Activated CD4-positive, alpha-beta T cell treated with anti-CD3 and anti-CD28 coated beads for 1 hour (primary cell): ENCODE measurements at places on chromosomes 6 and 20.

- no peak for DNase-seq
Measured at GRCh38 chr20:44033344-44033743, 118.7 kb downstream of the TOX2 start.

DNA sequence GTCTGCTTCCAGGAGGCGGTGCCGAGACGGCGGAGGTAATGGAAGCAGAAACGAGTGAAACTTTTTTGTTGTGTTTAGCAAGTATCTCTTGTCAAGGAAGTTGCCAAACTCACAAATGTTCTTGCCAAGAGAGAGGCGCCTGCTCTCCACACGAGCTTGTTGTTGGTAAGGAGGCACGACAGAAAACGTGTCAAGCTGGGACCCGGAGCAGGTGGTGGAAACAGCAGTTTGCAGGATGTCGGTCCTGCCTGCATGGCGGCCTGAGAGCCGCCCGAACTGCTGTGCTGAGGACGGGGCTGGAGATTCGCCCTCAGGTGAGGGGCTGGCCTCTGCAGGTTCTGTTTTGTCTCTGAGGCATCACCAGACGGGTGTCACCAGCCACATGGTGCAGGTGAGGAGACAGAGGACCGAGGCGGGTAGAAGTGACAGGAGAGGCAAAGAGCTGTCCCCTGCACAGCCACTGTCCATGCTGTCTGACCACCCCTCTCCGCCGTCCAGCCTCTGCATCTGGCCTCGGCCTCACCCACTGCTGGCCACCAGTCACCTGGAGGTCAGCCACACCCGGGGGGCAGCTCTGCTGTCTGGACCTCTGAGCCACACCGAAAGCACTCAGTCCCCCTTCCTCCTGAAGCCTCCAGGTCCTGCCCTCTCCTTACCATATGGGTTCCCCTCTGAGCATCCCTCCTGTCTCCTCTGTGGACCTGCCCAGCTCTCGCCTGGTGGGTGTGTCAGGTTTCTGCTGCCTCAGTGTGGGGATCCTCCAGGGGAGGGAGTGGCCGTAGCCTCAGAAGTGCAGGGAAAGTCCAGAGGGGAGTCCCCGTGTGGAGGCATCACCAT is 261.5 kb downstream of the TAF4 start:
- DNase-seq = no peak

DNA sequence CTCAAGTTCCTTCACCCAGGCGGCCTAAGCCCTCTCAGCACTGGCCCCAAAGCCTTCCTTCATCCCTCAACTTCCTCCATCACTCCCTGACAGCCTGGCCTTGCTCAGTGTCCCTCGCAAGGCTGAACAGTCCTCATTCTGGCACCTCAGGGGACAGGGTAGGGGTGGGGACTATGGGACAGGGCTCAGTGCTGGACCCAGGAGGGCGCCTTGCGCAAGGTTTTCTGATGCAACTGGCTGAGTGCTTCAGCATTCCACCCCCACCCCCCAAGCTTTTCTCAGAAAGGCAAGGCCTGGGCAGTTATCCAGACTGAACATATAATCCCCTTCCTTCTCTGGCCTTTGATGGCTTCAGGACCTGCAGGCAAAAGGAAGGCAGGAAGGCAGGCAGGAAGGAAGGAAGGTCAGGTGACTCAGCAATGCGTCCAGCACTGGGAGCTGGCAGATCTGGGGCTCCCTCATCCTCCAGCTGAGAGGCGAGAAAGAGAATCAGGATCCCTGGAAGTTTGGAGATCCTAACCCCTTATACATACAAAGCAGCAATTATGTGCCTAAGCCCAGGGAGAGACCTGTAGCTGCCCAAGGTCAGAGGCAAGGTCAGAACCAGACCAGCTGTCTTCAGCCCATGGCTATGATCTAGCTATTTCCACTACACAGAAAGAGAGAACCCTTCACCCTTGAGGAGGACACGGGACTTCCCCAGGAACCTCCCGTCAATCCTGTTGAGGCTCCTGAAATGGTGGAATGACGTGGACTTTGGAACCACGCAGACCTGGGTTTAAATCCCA is 8.6 kb upstream of the TRIB3 start:
- no peak for DNase-seq

GRCh38 chr6:10720265-10720959 is 2.5 kb upstream of the TMEM14C start:
- DNase-seq = peak; percentile 29

DNA sequence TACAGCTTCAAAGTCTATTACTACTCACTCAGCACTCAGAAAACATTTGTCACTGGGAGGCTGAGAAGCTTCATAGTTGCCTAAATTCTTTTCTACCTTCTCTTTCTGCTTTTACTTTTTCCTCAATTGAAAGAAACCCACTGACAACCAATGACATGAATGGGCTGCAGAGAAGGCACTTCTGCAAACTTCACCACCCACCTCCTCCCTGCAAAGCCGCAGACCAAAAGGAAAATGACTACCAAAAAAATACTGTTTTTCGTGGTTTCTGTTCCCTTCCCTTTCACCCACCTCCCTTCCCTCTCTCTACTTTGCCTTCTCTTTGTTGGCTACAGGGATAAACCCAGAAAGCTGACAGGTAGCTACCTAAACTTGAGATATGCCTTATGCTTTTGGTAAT is 3.2 kb downstream of the GNAS-AS1 start:
- no peak for DNase-seq

DNA sequence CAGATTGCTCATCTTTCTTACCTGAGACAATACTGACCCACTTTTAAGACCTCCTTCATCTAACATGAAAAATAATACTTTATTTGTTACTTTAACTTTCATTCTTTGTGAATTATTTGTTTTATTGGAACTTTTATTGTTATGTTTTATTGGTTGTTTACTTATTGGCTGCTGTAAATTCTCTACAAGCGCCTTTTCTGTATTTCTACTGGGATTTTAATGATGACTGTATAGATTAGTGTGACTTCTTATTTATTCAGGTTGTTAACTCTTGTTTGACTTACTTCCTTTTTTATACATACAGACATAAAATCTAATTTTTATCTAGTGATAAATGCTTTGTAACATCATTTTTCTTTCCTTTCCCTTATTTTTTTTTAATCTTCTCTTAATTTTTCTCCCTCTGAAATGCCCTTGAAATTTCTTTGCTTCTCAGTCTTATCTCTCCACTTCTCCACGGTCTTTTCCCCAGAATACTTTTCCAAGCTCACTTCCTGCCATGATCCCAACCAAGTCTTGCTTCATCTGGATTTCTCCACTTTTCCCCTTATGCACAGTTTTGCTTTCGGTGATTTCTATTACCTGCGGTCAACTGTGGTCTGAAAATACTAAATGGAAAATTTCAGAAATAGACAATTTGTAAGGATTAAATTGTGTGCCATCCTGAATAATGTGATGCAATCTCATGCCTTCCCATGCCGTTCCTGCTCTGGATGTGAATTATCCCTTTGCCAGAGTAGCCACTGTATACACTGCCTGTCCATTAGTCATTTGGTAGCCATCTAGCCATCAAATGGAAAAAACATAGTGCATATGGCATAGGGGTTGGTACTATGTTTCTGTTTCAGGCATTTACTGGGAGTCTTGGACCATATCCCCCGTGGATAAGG is 265.9 kb downstream of the PRL start:
- no peak for DNase-seq

DNA sequence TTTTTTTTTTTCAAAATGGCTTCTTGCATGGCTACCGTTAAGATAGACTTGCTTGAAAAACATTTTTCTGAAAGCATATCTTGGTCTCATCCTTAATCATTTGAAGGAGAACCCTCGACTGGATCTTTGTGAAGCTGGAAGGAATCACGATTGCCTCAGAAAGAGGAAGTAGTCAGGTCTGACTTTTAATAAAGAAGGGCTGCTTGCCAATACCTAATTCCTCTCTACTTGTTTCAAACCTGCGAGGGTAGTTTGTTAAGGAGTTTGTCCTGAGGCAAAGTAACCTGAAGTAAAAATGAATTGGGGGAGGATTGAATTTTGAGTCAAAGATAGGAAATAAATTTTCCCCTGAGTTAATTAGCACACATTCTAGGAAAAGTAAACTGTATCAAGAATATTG is 288.1 kb upstream of the MAP3K7 start:
- no peak for DNase-seq

DNA sequence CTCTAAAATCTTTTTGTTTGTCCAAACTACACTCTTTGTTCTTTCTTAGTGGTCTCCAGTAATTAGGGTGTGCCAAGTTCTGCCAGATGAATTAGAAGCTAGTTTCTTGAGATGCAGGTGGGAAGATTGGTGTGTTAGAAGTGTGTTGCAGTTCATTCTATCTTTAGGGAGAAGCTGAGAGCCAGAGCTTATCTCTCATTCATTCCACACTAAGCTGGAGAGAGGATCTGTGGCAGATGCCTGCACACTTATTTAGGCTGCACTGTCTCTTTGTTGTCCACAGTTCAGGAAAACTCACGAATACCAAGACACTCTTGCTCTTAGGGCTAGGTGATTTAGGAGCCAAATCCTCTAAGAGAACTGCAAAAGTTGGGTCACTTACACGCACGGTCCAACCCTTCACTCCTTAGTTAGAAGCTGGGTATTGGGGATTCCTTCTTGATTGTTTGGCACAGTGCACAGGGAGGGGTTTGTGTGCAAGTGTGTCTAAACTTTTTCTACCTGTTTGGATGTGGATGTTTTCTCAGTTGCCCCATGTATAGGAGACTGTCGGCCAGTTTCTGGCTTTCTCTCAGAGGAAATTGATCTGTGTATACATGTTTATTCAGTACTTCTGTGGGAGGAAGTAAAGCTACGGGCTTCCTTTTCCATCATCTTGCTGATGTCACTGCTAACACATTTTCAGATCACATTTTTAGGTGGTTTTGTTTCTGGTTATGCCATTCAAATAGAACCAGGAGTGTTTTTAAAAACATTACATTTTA is 49.5 kb downstream of the SMAP1 start:
- no peak for DNase-seq

- DNase-seq = no peak
Measured at GRCh38 chr6:143205991-143206390, 145.3 kb downstream of the AIG1 start.

DNA sequence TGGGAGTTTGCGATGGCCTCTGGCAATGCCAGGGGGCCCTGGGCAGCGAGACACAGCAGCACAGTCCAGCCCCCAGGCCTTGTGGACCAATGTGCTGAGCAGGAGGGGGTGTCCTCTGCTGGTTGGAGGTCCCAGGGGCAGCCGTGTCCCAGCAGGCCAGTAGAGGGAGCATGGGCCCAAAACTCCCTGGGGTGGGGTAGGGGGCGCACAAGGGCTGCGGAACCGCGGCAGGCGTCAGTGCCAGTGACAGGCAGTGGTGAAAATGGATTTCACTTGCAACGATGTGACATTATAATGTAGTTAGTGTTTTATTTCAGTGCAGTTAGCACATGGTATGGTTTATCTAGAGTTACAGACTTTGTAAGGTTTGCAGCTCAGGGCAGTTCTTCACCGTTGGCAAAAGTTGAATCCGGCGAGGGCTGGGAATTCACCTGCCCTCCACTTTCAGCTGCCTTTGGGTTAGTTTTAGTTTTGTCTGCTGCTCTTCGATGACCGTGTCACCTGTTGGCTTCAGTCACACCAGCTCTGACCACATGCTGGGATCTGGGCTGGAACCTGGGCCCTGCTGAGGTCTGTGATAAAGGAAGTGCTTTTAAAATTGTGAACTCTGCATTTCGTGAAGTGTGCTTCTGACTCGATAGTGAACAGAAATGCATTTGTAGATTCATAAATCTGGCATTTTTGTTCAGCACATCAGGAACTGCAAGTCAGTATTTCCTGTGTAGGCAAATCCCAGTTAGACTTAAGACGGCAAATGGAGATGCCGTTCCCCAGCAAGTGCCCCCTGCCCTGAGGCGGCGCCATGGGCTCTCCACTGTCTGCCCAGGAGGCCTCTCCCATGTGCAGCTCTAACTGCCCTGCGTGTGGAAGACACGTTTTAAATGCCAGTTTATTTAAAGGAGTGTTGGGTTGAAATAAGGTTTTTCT is 46.8 kb downstream of the PYGB start:
- peak; percentile 41 for DNase-seq

GRCh38 chr6:164150232-164150631 is 735.7 kb downstream of the QKI start:
- no peak for DNase-seq

DNA sequence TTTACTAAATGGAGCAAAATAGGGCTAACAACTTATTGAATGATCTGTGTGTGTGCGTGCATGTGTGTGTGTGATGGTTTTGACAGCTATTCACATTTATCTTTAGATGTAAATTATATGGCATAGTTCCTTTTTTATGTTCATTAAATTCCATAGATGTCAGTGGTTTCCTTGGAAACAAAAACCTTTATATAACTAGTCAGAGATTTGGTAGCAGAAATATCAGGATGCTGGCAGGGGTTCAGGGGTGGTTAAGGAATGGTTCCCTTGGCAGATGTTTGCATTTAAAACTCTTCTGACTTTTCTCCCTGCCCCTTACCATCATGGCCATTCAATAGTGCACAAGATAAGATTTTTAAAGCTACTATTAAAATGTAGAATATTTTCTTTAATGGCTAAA is 256.6 kb downstream of the PLCB1 start:
- DNase-seq = no peak

DNA sequence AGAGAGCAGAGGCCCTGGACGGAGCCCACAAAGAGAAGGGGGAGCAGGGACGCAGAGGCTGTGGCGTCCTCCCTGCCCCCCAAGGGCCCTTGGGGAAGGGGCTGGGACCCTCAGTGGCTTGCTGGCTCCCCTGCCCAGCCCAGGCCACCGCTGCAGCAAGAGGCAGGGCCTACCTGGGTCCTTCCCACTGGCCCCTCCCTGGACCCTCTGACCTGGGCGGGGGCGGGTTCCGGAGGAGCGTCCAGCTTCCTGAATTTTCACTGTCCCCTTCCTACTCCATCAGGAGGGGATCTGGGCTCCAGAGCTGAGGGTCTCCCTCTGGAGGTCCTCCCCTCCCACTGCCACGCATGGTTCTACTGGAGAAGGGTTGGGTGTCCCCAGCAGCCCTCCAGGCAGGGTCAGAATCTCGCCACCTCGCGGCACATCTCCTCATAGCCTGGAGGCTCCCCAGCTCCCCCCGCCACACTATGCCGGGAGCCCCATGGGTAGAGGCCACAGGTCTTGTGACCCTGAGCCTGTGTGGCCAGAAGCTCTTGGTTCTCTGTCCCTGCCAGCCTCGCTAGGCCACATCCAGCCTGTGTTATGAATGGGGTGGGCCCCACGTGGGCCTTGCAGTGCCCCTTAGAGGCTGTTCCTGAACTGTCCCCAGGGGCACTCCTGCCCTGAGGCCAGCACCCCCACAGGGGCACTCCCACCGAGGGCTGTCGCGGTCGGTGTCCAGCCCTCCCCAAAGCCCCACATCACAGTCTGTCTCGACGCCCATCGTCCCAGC is 1.0 kb upstream of the SOX18 start:
- DNase-seq = no peak

- DNase-seq = no peak
Measured at GRCh38 chr20:20603339-20603990, 109.0 kb downstream of the RALGAPA2 start.

DNA sequence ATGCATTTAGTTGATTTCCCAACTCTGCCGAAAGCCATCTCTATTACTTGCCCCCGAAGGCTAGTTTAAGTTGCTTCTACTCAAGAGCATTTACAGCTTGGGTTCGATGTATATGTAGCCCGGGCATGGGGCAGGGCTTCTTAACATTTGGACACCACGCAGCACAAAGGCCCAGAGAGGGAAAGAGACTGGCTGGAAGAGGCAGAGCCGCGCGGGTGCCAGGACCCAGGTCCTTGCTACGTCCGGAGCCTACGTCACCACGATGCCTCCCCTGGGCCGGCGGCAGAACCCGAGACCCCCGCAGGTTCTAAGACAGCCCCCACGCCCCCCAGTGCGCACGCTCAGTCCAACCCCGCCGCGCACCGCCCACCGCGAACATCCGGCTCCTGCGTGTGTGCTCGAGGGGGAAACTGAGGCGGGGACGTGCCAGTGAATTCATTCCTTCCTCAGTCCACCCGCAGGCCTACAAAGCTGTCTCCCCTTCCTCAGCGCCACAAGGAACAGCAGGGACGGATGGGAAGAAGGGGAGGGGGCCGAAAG is 367 bp upstream of the PCIF1 start:
- DNase-seq = no peak
